ENCODE measurements at places on chromosomes 5 and 9.

DNA sequence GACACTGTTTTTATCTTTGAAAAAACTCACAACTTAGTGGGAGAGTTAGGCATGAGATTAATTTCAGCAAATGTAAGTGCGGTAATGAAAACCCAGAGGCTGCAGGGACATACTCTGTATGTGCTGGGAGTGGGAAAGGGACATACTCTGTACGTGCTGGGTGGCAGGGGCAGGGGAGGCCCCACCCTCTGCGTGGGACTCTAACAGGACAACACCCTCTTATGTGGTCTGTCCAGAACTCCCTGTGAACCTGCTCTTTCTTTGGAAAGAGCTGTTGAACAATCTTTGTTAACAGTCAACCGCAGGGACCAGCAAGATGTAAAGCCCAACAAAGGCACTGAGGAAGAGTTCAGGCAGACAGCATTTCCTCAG is 2.4 kb downstream of the MLANA start:
- no peak for DNase-seq

GRCh38 chr5:115336201-115336720 is 39.8 kb upstream of the CCDC112 start:
- DNase-seq = no peak

DNA sequence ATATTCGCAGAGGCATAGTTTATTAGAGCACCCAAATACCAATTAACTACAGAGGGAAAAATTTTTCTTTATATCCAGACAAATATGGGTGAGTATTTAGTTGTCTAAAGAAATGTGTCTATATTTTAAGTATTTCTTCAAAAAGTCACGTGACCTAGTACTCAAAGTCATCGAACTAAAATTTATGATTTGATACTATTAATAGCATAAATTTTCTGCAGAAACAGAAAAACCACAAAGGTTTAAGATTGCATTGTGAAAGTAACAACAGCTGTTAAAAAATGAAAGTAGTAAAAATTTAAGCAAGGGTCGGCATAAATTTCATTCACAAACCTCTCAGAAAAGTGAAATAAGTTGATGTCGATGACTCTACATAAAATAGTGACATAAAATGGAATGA is 323.9 kb upstream of the RORB start:
- no peak for DNase-seq

DNA sequence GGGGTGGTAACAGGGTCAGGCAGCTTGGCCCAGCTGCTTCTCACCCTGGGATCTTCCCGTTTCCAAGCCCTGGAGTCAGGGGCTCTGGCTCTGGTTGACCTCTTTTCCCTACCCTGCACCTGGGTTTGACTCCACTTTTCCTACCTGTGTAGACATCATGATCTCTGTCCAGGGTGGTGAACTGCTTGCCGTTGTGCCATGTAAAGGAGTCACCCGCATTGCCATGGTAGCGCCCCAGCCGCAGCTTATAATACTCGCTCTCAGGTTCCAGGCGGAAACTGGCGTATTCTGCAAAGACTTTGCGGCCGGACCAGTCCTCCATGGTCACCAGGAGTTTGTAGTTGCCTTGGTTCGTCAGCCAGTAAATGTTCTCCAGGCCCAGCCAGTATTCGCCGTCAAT is 30.9 kb downstream of the ANGPTL2 start:
- DNase-seq = no peak

DNA sequence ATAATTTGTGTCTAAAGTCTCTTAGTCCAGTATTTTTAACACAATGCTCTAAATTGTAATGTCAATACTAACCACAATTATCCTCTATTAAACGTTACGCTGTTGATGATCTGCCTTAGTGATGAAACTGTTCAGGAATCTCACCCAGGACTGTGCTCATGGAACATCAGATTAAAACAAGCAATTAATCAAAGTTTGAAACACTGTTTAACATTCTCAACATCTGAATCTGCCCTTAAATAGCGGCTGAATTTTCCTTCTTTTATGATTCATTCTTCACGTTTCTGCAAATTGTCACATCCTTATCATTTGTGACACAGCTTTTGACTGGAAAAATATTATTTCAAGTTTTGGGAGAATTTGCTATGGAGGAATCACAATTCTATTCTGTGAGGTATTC is 113.8 kb downstream of the MARCHF11 start:
- DNase-seq = no peak

- no peak for DNase-seq
Observed at GRCh38 chr5:10021248-10021647, 228.4 kb downstream of the ATPSCKMT start.

DNA sequence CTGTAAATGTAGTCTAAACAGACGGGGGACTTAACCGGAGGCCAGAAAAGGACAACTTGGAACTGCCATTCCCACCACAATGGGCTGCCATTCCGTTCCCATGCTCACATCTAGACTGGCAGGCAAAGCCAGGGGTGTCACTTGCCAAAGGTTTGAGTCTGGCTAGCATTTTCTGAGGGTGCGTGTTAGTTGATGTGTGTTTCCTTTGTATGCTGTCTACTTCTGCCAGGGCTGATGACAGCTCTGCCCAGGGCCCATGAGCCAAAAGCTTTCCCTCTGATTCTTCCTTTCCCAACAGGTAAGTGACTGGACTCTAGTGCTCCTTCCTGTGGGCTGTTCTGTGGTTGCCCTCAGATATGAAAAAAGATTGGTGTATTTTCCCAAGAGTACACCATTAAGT is 68.0 kb downstream of the ZNF608 start:
- no peak for DNase-seq

DNA sequence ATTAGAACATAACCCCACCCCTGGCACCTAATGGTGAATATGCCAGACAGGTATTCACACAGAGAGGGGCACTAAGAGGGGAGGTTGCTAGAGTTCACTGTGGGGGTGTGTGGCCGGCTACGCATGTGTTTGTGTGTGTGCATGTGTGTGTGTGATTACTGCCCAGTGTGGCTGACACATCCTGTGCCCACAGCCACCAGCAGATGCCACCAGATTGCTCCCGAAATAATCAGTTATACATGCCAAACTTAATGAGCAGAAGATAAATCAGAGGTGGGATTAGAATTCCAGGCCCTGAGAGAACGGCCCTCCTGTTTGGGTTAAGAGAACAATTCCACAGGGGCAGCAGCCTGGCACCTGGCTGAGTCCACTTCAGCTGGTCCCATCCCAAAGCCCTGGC is 91.8 kb upstream of the TBCA start:
- DNase-seq = no peak

- no peak for DNase-seq
Observed at GRCh38 chr5:17203329-17204132, 13.9 kb upstream of the BASP1 start.

GRCh38 chr9:33197279-33198152 is 30.4 kb upstream of the B4GALT1 start:
- no peak for DNase-seq

DNA sequence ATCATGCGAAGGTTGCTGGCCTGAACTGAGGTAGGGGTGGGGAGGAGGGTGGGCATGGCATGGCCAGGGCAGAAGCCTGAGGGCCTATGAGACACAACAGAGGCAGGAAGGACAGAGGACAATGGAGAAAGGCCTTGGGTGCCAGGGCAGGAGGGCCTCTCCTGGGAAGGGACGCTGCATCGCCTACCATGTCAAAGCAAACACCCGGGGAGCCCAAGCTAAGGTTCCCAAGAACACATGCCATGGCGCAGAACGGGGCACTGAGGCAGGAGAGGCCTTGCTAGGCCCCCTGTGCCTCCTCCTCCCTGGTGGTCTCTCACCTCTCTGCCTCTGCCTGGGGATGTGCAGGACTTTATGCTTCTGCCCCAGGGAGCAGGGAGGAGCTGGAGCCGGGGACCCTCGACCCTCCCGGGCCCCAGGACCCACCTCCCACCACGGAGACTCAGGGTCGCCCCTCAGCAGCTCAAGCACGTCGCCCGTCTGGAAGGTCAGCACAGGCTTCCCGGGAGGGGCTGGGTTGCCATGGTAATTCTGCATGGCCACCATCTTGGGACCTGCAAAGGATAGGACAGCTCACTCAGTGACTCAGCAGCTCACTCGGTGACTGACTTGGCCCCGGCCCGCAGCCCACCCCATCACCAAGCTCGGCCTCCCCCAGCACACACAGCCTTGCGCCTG is 40.3 kb upstream of the SARDH start:
- DNase-seq = no peak

DNA sequence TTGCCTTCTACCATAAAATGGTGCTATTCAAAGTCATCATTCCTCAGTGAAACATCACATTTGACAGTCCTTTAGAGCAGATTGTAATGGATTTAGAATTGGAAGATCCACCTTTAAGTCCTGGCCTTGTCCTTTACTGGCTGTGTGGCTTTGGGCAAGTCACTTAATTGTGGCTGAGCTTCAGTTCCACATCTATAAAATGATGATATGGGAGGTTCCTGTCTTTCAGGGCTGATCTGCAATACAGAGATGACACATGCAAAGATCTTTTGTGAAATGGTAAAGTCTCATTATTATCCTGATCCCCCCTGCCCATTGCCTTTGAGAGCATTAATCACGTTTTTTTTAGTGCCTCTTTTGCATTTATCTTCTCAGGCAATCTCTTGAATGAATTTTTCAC is 58.2 kb downstream of the ZFAND5 start:
- DNase-seq = no peak

- no peak for DNase-seq
Observed at GRCh38 chr5:78699552-78700153, 51.1 kb upstream of the LHFPL2 start.

DNA sequence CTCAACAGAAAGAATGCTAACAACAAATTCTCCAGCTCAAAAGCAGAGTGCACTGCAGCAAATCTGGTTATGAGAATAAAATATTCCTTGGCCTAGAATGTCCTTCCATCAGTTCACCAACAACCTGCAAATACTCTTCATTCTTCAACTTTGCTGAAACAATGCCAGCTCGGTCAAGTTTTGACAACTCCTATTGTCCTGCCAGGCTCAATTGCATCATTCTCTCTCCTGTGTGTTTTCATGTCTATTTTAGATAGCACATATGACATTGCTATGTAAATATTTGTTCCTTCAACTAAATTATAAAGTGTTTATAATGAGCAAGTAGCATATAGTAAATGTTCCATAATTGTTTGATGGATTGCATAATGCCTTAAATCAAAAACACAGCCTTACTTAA is 463.8 kb downstream of the TLE1 start:
- no peak for DNase-seq

DNA sequence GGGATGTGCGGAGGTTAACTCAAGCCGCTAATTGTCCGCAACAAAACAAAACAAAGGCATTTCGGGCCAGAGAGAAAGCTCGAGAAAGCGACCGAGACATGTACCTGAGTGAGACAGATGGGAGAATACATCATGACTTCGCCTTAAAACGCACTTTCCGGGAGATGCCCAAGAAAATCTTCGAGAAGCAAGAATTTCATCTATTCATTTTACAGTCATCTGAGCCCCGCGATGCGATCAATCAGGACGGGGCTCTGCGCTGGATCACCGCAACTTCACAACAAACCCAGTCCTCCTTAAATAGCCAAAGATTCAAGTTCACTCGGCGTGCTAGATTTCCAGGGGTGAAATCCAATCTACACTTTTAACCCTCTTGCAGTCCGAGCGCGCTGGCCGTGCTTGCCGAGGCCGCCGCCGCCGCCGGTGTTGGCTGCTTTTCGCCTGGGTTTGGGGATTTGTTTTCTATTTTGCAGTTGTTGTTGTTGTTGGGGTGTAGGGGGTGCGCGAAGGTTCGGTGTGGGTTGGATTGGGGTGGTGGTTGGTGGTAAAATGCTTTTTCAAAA is 482 bp downstream of the NFIB start:
- no peak for DNase-seq

DNA sequence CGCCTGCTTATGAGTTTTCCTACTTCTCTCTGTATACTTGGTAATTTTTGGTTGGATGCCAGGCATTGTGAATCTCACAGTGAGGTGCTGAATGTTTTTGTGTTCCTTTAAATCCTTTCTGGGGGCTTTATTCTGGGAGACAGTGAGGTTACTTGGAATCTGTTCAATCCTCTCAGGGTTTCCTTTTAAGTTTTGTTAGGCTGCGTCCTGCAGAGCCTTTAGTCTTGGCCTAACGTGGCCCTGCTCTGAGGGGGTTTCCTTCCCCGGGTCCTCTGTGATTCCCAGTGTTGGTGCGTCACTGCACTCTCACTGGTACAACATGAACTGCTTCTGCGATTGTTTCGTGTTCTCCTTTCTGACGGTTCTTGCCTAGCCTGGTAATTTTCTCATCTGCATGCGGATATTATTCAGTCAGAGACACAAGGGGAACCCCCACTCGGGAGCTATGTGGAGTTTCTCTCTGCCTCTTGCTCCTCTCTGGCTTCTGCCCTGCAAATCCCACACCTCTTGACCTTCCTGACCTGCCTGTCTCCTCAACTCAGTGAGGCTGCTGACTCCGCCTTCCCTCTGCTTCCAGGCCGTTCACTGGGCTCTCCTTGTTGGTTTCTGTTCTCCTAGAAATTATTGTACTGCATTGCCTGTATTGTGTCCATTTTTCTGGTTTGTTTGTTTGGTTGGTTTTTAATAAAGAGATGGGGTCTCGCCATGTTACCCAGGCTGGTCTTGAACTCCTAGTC is 128.1 kb downstream of the DAB2IP start:
- DNase-seq = no peak

GRCh38 chr5:108729242-108729615 is 18.5 kb upstream of the FER start:
- DNase-seq = no peak

DNA sequence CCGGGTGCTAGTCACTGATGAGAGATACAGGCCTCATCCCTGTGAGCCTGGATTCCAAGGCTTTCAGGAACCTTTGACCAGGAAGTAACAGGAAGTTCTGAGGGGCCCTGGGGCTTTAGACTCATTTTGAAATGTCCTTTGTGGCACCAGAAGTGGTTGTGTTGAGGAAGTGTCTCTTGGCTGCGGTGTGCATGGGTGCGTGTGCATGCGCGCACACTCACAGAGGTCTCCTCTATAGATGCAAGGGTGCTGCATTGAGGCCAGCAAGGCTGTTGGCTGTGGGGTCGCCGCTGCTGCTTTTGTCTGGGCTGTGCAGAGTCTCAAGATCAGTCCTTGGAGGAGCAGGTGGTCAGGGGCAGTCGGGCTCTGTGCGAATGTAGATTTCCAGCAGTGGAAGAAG is 7.6 kb downstream of the RAB24 start:
- no peak for DNase-seq

DNA sequence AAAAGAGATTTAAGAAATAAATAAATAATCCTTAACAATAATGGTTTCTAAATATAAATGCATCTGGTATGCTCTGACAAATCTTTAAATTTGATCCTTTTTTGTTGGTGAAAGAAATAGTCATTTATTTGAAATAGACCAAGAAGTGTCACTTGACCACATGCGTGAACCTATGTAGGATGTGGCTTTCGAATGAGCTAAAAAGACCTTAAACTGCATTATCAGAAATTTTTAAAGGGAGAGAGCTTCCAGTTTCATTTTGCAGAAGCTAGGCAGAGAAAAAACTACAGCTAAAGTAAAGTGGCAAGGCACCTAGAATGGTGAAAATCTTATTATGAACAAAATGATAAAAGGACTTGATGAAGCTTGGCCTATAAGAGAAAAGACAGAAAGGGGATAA is 309.2 kb upstream of the EFNA5 start:
- DNase-seq = peak; percentile 17

Data from CD4-positive, alpha-beta T cell treated with Interleukin-12 subunit alpha and Interleukin-12 subunit beta, for 1 hour (primary cell).